ENCODE measurements at places on chromosomes 3 and 15.

DNA sequence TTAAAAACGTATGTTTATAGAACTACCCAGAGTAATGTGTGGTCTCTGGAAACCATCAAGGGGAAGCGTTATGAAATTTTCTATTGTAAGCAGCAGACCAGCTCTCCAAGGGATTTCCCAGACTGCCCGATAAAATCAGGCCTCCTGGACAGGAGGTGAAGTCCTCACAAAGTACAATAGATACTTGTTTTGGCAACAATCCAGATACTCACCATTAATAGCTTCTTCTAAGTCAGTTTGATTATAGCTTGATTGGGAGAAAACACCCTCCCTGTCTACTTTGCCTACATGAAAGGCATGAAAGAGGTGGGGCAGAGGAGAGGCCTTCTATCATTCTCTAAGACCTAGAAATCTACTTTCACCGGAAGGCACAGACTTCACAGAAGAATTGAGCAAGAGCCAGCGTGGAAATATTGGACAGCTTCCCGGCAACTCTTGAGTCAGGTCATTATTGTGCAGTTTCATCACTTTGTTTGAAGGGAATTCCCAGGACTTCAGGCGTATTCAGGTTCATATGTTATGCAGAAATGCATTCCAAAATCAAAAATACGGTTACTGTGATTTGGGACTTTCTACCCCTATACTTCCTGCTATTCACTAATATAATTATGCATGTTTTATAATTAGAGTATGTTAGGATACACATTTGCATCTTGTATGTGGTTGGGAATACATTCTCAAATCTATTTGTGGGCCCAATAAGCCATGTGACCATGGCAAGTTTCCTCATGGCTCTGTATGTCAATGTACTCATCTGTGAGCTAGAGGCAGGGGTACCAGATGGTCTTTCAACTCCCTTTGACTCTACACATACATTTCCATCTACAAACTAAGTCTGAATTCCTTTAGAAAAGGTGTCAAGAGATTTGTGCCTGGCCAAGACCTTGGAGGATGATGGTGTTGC, 103.5 kb downstream of the CD47 start:
- DNase-seq = no peak

GRCh38 chr3:184737641-184738505, 26.0 kb upstream of the MAGEF1 start:
- no peak for DNase-seq

- no peak for DNase-seq
These were observed 155.6 kb upstream of the TSC22D2 start for GRCh38 chr3:150252462-150252861.

- no peak for DNase-seq
These were observed 114.1 kb downstream of the SUCLG2 start for GRCh38 chr3:67540198-67540894.

DNA sequence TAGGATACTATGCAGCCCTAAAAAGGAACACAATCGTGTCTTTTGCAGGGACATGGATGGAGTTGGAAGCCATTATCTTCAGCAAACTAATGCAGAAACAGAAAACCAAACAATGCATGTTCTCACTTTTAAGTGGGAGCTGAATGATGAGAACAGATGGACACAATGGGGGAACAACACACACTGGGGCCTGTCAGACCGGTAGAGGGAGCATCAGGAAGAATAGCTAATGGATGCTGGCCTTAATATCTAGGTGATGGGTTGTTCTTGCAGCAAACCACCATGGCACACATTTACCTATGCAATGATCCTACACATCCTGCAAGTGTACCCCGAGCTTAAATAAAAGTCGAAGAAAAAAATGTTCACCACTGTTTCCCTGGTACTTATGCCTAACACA, 17.5 kb downstream of the SENP7 start:
- DNase-seq = no peak

- DNase-seq = no peak
These were observed 49.1 kb downstream of the HCN4 start for GRCh38 chr15:73319460-73320245.

GRCh38 chr3:157368171-157368570, 68.5 kb upstream of the PTX3 start:
- DNase-seq = no peak

- DNase-seq = no peak
These were observed 5.8 kb downstream of the ZNF80 start for GRCh38 chr3:114231616-114232015.

- DNase-seq = no peak
These were observed 18.5 kb downstream of the TNK2 start for GRCh38 chr3:195889870-195890295.

DNA sequence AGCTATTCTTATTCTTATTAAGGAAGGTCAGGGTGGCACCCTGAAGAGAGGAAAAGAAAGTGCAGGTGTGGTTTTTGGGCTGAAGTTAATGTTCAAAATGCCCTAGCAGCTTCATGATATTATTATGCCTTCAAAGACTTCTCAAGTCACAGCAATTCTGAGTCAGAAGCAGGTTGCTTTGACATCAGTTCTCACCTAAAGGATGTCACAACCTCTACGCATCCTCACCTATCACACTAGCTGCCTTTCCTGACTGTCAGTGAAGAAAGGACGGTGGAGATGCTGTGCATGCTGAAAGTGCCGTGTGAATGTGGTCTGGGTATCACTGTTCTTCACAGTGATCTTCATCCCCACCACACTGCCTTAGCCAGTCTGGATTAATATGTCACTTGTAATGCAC, 49.6 kb downstream of the NPTN start:
- no peak for DNase-seq

- no peak for DNase-seq
These were observed 585.2 kb downstream of the NTRK3 start for GRCh38 chr15:87671289-87671688.

- no peak for DNase-seq
These were observed 29.4 kb downstream of the TP53BP1 start for GRCh38 chr15:43463507-43463906.

DNA sequence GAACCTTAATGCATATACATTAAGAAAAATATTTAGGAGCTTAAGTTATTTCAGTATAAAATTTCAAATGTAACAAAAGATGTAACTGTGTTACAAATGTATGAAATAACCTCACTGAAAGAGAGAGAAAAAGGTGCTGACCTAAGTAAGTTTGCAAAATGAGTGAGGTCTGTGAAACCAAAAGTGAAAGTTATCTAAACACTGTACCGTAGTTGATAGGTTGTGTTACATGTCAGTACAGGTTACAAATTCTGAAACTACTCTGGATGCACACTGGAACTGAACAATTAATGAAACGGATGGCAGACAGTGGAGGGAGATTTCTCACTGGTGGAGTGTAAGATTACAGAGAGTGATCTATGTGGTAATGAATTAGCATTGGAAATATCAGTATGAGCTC, 420.7 kb downstream of the ZNF385D start:
- no peak for DNase-seq

DNA sequence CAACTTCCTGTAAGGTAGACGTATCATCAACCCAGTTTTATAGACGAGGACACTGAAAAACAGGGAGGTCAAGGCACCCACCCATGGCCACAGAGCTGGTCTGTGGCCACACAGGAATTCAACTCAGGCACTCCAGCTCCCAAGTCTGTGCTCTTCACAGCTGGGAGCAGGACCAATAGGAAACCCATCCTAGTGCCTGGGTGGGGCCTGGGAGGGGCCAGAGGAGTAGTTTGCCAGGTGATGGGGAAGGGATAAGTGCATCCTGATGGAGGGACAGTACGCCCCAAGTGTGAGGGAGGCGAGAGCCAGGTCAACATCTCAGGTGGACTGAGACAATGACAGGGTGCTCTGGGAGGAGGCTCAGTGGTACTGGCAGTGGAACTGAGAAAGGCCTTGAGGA, 22.0 kb downstream of the KIF9 start:
- DNase-seq = no peak

GRCh38 chr3:72446218-72447058, 401.8 kb downstream of the SHQ1 start:
- DNase-seq = no peak

DNA sequence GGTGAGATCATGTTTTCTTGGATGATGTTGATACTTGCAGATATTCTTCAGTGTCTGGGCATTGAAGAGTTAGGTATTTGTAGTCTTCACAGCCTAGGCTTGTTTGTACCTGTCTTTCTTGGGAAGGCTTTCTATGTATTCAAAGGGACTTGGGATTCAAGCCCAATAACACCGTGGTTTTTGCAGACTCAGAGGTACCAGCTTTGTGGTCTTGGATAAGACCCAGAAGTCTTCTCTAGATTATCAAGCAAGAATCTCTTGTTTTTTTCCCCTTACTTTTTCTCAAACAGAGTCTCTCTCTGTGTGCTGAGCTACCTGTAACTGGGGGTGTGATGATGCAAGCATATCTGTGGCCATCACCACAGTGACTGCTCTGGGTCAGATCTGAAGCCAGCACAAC, 42.7 kb upstream of the CCK start:
- DNase-seq = no peak

DNA sequence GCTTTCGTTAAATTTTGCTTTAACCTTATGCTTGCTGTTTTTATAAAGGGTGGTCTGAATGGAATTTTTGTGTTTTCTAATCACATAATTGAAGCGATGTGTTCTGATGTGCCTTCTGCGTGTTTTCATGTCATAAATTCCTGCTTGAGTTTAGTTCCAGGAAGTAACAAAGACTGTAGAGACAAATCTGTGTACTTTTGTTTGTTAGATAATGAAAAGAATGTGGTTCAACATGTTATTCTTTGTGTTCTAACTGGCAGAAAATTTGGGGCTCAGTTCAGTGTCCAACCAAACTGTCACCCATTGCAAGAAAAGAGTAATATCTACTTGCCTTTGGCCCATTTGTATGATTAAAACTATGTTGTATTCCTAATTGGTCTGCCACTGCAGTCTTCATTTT, 324.0 kb downstream of the DIPK2A start:
- DNase-seq = no peak

DNA sequence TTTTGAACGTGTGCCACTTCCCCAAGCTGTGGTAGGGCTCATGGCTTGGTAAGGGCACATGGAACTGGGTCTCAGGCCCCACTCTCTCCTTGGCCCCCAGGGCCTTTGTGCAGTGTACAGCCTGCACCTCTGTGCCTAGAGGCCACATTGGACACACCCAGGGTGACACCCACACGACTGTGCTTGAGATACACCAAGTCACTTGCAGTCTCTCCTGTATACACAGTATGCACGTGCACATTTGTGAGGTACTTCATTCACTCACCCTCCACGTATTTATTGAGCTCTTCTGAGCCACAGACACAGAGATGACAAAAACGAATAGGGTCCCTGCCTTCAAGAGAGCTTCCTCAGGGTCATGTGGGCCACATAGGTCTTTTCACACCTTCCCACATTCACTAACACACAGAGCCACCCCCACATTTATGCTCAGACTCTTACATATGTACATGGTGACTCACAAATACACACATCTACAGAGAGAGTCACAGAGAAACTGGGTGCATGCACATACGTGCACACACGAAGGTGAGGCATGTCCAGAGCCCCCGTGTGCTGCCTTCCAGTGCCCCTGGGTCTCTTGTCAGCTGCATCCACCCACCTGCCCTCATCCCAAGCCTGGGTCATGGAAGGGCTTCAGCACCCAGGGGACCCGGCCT, 9.8 kb upstream of the TMEM115 start:
- no peak for DNase-seq

GRCh38 chr3:182294256-182294655, 499.0 kb upstream of the ATP11B start:
- DNase-seq = no peak

GRCh38 chr15:73573037-73573436, 60.2 kb downstream of the NPTN start:
- no peak for DNase-seq

- no peak for DNase-seq
These were observed 3.0 kb upstream of the SHC4 start for GRCh38 chr15:48966595-48967301.

DNA sequence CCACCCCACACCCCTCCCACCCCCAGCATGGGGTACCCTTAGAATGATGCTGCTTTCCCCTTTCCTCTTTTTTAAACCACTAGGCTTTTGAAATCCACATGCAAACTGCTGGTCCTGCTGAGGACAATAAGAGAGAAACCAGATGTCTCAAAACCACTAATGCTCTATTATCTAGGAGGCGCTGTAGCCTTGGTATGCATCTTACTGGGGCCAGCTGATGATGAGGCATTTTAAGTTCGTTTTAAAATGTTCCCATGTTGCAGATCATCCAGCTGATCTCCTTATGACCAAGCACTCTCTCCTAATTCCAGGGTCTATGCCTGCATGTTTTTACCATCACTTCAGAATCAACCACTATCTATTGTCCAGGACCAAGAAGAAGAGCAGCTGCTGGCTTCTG, 1.3 kb downstream of the NME9 start:
- no peak for DNase-seq

- DNase-seq = no peak
These were observed 63.1 kb downstream of the FOXP1 start for GRCh38 chr3:71520161-71521020.

DNA sequence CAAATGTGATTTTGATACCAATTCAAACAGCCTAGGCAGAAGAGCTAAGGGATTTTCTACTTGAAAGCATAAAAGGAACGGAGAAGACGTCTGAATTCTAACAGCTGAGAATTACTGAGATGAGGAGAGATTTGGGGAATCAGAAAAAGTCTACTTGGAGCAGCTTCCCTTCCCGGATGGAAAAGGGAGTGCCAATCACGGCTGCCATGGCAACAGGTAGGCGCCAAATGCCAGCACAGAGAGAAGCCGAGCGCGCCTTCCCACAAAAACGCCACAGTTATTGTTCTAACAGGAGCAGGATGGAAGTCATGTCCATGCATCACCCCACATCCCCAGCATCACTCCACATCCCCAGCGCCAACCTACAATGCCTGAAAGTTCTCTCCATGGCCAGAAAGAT, 63.5 kb upstream of the PRR20G start:
- DNase-seq = no peak

GRCh38 chr3:58586776-58587192, 9.6 kb upstream of the FAM107A start:
- DNase-seq = no peak

DNA sequence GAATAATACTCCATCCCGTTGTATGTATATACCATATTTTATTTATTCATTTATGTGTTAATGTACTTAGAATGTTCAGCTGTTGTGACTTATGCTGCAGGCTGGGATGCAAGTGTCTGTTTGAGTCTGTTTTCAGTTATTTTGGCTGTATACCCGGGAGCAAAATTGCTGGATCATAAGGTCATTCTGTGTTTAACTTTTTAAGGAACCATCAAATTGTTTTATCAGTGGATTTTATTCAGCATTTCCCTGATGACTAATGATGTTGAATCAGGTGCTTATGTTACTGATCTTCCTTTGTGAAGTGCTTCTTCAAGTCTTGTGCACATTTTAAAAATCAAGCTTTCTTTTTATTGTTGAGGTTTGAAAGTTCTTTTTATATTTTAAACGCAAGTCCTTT, 118.1 kb downstream of the SLC25A26 start:
- DNase-seq = no peak

- DNase-seq = no peak
These were observed 144.1 kb upstream of the ALCAM start for GRCh38 chr3:105222568-105223093.

GRCh38 chr3:47298439-47298838, 15.7 kb downstream of the KLHL18 start:
- DNase-seq = no peak

DNA sequence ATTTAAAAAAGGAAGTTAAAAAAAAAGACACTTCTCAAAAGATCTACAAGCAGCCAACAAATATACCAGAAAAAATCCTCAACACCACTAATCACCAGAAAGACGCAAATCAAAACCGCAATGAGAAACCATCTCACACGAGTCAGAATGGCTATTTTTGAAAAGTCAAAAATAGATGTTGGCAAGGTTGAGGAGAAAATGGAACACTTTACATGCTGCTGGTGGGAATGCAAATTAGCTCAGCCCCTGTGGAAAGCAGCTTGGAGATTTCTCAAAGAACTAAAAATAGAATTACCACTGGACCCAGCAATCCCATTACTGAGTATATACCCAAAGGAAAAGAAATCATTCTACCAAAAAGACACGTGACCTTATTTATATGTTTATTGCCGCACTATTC, 574.7 kb upstream of the ADAMTS9 start:
- DNase-seq = no peak

Data from NCI-H187 treated with DMSO at 0.1 percent for 48 hours (cell line).